ENCODE measurements at places on chromosomes 3 and 15. TPM values are rescaled to one million over a fixed set of nuclear protein-coding genes. Genes with fewer than 3 reads are reported as not detected.

The PPP1R14D gene
- not detected for total RNA-seq

The GOLGA8K gene
- 0.75 TPM for total RNA-seq

The TRIM71 gene
- total RNA-seq = not detected

The CCDC12 gene
- total RNA-seq = 34.5 TPM

The FBXW12 gene
- total RNA-seq = not detected

The SHF gene
- total RNA-seq = 15.7 TPM

DNA sequence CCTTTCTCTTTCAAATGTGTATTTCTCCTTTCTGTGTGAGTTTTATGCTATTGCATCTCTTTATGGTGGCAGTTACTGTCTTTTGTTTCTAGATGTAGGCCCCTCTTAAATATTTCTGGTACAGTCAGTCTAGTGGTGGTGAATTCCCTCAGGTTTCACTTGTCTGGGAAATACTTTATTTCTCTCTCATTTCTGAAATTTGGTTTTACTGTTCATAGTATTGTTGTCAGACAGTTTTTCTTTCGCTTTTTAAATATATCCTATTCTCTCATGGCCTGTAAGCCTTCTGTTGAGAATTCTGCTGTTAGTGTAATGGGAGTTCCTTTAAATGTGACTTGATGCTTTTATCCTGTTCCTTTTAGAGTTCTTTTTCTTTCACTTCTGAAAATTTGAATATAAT is 874.0 kb downstream of the PLOD2 start:
- no peak overlapping the region for H3K27ac ChIP-seq
- H3K4me3 ChIP-seq = no peak overlapping the region
- no peak for DNase-seq
- H3K4me1 ChIP-seq = no peaks in the 10 kb centered on the region
- H3K27me3 ChIP-seq = peaks cover 5% of the 10 kb centered on the region

DNA sequence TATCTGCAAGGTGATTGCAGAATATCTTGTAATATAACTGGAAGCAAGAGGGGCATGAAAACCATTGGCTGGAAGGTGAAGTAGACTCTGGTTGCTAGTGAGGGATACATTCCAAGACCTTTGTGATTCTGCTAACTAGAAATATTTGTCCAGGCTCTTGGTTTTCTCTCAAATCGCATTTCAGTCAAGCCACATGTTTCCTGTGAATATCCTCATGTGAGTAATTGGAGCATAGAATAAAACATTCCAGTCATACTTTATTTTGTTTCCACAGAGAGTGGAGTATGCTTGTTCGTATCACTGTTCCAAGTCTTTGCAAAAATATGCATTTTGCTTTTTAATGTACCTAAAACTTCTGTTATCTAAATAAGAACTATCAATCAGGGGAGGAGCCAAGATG is 850.0 kb downstream of the EPHA3 start:
- H3K27me3 ChIP-seq = no peaks in the 10 kb centered on the region
- peak overlapping the region; percentile 82 for H3K27ac ChIP-seq
- no peak for DNase-seq
- peaks cover 54% of the 10 kb centered on the region for H3K4me1 ChIP-seq

GRCh38 chr15:66864871-66865281 is 162.8 kb downstream of the SMAD6 start:
- no peak overlapping the region for H3K27ac ChIP-seq
- peak; percentile 71 for DNase-seq
- no peak overlapping the region for H3K4me3 ChIP-seq
- H3K4me1 ChIP-seq = peaks cover 25% of the 10 kb centered on the region
- H3K27me3 ChIP-seq = no peaks in the 10 kb centered on the region
- H3K36me3 ChIP-seq = no peaks in the 10 kb centered on the region

DNA sequence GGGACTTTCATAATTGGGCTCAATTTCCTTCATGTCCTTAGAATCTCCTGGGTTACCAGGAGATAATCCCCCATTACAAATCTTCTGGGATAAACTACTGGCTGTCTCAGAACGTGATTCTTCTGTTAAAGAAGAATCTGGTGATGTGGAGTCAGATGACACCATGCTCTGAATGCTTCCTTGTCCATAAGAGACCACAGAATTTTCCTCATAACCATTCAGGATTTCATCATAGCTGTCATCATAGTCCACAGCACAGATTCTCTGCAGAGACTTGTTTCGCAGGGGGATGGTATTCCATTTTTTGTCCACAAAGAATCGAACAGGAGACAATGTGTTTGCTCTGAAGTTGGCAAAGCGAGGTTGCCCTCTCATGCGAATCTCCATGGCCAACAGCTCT is 109.8 kb upstream of the TSPAN3 start:
- H3K4me3 ChIP-seq = no peak overlapping the region
- no peak for DNase-seq
- peaks cover 42% of the 10 kb centered on the region for H3K36me3 ChIP-seq

DNA sequence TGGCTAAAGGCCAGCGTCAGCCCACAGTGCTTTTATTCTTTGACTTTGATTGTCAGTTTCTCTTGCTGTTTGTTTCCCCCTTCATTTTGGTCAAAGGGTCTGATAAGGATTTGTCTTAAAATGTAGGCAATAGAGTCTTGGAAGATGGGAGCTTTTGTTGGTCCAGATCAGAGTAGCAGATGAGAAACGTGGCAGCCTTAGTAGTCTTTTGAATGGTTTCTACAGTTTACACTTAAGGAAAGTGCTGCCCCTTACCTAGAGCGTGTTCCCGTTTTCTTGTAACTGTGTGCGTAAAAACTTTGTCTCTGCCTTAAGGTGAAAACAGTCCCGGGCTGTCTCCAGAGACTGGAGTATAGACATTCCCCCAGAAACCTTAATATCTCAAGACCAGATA is 630 bp downstream of the LXN start:
- H3K36me3 ChIP-seq = peaks cover 11% of the 10 kb centered on the region
- peak overlapping the region; percentile 88 for H3K4me3 ChIP-seq
- H3K27ac ChIP-seq = peak overlapping the region; percentile 93
- DNase-seq = no peak
- H3K27me3 ChIP-seq = no peaks in the 10 kb centered on the region

DNA sequence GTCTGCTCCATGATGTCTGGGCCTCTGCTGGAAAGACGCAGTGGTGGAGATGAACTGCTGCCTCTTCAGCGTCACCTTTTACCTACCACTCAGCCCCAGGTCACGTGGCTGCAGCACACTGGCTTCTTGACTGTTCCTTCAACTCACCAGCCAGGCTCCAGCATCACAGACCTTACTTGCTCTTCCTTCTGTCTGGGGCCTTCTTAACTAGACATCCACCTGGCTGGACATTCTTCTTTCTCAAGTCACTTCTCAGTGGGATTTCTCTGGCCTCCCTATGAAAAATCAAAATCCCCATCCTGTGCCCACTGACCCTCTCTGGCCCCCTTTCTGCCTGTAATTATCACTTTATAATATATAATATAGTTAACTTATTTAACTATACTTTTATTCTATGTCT is 29.7 kb upstream of the NSMCE3 start:
- no peak overlapping the region for H3K4me3 ChIP-seq
- no peaks in the 10 kb centered on the region for H3K4me1 ChIP-seq
- no peak overlapping the region for H3K27ac ChIP-seq
- no peak for DNase-seq

GRCh38 chr3:193506921-193507320 is 47.8 kb downstream of the ATP13A4 start:
- DNase-seq = no peak
- no peak overlapping the region for H3K27ac ChIP-seq
- peaks cover 5% of the 10 kb centered on the region for H3K27me3 ChIP-seq
- H3K4me3 ChIP-seq = no peak overlapping the region
- no peaks in the 10 kb centered on the region for H3K36me3 ChIP-seq

GRCh38 chr3:126415661-126416591 is 21.2 kb downstream of the CFAP100 start:
- peaks cover 17% of the 10 kb centered on the region for H3K27me3 ChIP-seq
- H3K4me3 ChIP-seq = no peak overlapping the region
- H3K36me3 ChIP-seq = no peaks in the 10 kb centered on the region
- H3K4me1 ChIP-seq = peaks cover 6% of the 10 kb centered on the region

- DNase-seq = peak; percentile 75
- peaks cover 19% of the 10 kb centered on the region for H3K4me1 ChIP-seq
- H3K4me3 ChIP-seq = no peak overlapping the region
- no peak overlapping the region for H3K27ac ChIP-seq
- H3K36me3 ChIP-seq = peaks cover 11% of the 10 kb centered on the region
Measured at GRCh38 chr3:10017636-10018292, 8.5 kb upstream of the FANCD2 start.

Measured in osteocyte (in vitro differentiated cells).